Renal cortex interstitium (tissue), 15 donors: ENCODE measurements at places on chromosomes 5 and 9.

DNA sequence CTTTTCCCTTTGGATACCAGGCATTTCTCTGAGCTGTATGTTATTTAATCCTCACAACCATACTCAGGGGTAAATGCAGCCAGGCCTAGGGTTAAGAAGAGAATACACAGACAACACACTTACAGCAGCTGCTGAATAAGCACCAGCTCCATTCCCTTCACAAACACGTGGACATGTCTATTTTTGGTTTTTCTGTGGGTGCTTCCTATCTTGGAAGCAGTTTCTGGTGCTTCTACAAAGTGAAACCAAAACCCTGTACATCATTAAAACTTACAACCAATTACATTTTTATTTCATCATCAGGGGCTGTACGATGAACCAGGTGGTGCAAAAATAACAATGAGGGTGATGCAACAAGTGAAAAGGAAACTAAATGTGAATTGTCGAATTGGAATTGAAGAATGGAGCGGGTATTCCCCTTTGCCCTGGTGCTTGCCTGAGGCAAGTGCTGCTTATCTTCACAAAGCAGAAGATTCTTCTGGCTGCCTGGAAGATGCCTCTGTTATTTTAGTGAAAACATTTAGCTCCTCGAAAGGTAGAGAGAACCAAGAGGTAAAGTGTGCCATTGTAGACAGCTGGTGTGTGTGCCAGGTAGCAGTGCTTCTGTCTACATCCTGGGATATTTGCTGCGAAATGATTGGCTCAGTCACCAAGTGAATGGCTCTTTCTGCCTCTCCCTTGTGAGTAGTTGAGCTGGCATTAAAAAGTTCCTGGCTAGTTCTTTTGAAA lies 18.6 kb upstream of the IFNB1 start:
- no peak for DNase-seq

- no peak for DNase-seq
These were observed 122.7 kb downstream of the SLIT3 start for GRCh38 chr5:169178274-169178673.

GRCh38 chr5:19534751-19535150 lies 453.2 kb downstream of the CDH18 start:
- DNase-seq, result no peak

DNA sequence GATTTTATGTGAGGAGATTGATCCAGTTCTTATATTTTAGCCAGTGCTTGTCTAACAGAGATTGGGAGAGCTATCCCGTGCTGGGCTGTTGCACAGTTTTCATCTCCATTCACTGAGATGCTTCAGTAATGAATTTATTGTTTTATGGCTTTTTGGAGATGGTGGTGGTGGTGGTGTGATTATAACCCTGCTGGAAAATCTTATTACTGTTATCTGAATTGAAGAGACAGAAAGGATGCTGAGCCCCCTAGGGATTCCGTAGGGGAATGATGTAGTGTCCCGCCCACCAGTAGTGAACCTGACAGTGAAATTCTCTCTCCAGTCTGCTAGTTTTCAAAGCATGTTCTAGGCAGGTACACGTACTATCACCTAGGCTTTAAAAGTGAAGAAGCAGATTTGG lies 1.9 kb downstream of the RAI14 start:
- no peak for DNase-seq

DNA sequence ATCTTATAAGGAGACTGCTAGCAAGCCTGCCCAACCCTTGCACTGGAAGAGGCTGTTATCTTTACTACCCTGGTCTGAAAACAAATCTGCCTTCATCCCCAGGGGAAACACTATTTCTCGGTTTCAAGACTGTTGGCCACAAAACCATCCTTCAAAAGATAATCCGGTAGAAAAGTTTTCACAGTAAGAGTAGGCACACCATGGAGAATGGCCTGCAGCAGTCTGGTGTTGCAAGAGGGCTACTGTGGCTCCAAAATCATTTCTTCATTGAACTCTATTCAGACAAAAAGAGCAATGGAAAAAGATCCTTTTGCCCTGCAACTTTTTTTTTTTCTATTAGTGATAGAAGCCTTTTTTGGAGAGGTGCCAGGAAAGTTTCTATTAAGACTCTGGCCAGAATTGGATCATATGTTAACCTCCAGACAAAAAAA lies 163.9 kb downstream of the ARHGEF28 start:
- no peak for DNase-seq

DNA sequence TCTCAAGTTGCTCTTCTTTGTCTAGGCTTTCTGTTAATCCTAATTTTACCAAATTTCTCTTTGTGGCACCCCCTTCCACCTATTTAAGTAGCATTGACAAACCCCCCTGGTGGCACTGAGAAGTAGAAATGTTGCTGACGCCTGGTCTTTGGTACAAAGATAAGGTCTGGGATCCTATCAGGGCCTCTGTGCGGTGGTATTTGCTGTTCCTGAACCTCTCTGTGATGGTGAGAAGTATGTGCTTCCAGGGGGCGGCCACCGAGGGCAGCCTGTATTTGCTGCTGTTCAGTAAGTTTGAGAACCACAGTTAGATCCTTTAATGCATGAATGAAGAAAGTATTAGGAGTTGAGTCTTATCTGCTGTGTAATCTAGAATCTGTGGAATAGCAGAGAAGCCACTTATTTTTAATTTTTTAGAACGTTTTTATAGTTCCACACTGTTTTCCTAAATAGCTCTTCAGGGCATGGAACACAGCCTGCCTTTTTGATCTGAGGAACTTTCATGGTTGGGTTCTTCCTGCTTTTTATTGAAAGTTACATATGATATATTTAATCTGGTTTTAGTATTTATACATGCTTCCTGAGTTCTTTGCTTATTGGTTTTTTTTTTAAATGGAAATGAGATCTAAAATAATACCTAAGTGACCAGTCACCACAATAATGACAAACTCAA lies 124.2 kb downstream of the TRIO start:
- DNase-seq, result no peak

- DNase-seq, result no peak
These were observed 17.6 kb upstream of the VDAC1 start for GRCh38 chr5:134022333-134022732.

- DNase-seq, result no peak
These were observed 14.7 kb downstream of the NADK2 start for GRCh38 chr5:36227046-36227445.

GRCh38 chr5:17315710-17316221 lies 98.3 kb downstream of the BASP1 start:
- DNase-seq, result no peak

DNA sequence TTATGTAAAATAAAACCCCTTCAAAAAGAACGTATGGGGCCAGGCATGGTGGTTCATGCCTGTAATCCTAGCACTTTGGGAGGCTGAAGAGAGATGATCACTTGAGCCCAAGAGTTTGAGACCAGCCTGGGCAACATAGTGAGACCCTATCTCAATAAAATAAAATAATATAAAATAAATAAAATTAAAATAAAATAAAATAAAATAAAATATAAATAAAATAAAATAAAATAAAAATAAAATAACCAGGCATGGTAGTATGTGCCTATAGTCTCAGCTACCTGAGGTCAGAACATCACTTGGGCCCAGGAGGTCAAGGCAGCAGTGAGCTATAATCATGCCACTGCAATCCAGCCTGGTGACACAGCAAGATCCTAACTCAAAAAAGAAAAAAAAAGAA lies 185.1 kb downstream of the EPB41L4A start:
- DNase-seq, result no peak

- no peak for DNase-seq
These were observed 127.8 kb upstream of the CKMT2 start for GRCh38 chr5:81105261-81105877.

GRCh38 chr9:36928670-36929349 lies 105.3 kb downstream of the PAX5 start:
- DNase-seq, result no peak

DNA sequence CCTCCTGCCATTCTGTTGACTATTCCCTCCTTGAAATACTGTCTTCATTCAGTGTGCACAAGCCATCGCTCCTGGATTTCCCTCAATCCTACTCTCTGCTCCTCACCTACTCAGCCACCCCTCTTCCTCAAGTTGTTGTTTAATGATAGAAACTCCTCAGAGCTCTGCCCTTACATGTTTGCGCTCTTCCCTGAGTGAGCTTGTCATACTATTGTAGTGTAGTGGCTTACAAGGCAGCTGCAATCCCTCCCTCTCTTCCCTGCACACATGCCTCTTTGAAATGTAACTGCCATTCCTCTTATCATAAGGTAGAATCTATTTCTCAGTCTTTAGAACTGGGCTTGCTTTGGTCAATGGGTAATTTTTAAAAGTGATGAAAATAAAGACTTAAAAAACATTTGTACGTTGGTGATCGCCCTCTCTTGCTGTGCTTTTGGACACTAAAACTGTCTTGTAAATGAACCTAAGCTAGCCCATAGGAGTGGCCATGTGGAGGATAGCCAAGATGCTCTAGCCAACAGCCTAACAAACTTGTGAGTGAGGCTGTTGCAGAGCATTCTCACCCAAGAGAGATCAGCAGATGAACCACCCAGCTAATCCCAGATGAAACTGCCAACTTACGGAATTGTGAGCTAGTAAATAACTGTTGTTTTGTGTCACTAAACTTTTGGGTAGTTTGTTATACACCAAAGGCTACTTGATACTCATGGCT lies 18.1 kb upstream of the SMAD5 start:
- DNase-seq, result no peak

DNA sequence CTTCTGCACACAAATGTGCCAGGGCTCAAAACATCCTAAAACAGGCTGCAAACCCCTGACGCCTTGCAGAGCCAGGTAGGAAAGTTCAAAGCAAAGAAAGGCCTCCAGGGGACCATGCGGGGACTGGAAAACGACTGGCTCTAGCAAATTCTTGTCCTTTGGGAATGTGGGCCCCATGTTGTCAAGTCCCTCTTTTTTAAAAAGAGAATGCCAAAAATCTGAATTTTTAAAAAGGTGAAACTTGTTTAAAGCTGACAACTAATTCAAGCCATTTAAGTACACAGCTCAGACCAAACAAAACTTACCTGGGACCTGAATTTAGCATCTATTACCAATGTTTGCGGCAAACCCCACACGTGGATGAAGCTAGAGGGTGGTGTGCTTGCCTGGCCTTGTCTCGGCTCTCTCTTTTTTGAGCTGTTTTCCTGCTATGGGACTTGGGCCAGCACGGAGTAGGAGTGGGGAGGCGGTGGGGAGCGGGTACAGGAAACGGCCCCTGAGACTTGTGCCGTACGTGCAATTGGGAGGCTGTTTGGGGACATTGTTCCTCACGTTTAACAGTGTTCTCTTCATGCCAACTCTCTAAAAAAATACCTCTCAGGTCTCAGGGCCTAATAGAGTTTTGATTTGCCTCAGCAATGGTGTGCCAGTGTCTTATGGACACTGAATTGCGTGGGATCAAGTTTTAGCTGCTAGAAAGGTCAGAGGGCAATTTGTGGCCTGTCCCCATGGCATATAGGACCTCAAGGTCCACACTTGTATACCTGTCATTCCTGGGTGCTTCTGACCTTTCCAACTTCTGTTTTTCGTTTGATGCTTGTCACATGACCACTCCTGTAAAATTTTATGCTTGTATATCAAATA lies 15.1 kb upstream of the PHF19 start:
- DNase-seq, result no peak

DNA sequence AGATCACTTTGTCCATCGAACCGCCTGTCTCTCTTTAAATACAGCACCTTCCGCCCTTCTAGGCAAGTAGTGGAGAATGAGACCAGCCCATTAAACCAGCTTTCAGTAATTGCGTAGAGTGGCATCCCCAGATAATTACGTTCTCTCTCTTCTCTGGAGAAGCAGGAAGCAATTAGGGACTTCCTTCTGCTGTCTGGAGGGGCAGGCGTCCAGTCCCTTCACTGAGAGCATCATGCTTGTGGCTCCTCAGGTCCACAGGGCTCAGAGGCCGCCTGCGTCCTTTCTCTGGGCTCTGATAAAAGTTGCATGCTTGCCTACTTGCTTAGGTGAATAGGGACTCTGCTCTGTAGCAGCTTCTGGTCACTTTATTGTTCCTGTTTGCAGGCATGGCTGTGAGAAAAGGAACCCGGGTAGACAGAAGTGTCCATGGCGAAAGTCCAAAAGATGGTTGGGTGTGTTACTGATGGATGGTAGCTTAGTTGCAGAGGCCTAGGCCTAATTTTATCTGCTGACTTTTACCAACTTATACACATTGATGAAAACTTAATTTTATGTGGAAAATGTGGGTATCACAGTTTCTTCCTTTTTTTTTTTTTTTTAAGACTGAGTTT lies 299.1 kb upstream of the PANK3 start:
- DNase-seq, result no peak

GRCh38 chr9:97491216-97491999 lies 10.1 kb upstream of the TMOD1 start:
- no peak for DNase-seq

DNA sequence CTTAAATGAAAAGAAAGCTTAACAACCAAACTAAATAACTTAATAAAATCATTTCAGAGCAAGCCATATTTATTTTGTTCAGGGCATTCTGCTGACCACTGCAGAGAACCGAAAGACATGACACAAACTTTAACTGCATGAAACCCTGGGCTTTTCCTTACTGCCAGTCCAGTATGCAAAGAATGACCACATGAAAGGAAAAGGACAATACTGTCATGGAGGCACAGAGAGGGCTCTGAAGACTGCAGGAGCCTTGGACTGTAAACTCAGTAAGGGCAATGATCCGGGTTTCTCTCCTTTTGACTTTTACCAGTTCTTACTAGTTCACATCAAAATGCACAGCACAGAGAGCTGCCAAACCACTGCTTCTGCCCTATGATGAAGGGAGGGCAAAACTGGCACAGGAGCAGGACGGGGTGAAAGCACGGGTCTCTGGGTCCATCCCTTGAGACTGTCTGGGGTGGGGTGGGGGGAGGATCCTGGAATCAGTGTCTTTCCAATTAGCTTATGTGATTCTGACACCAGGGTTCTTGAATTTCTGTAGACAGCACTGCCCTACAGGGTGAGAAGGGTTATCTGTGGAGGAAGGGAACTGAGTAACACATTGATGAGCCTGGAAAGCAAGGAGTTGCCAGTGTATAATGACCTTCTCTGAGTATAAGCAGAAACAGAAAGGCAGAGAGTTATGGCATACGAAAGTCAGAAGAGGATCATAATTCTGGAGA lies 44.7 kb downstream of the RNF130 start:
- no peak for DNase-seq

DNA sequence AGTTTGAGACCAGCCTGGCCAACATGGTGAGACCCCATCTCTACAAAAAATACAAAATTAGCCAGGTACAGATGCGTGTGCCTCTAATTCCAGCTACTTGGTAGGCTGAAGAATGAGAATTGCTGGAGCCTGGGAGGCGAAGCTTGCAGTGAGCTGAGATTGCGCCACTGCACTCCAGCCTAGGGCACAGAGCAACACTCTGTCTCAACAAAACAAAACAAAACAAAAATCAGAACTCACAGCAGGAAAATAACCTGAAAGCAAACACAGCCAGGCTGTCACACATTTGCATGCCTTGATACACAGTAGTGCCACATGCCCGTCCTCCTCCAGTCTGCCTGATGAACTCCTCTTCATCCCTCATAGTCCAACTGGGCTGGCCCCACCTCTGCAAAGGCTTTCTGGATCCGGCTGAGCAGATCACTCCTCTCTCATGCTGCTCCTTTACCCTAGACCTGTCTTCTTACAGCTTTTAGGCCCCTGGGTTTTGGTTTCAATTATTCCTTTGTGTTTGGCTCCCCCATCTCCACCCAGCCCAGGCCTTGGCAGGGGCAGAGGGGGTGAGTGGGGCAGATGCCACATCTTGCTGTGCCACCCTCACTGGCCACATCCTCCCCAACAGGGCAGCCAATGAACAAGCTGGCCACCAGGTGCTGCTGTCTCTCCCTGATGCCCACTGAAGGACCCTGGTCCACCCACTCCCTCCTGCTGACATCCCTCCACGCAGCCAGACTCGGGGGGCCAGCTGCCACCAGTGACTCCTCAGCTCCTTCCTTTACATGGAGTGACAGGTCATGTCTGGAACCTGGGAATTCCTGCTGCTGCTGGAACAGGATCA lies 62.0 kb upstream of the GGTA1 start:
- no peak for DNase-seq
